NK-92 treated with Interleukin-12 subunit alpha and Interleukin-12 subunit beta, amount 100 ng/mL, for 24 hours (cell line): ENCODE measurements at places on chromosomes 6 and 20.

- no peak for DNase-seq
Measured at GRCh38 chr6:111377558-111378120, 105.4 kb downstream of the REV3L start.

DNA sequence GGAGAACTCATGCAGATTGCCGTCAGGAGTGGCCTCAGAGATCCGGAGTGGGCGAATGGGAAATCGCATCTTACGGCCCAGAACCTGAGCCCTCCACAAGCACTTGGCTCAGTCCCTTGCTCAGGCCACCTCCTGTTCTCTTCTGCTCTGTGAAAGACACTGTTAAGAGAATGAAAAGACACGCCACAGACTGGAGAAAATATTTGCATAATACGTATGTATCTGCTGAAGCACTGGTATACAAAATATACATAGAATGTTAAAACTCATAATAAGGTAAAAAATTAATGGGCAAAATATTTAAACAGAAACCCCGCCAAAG, 838 bp upstream of the POM121L2 start:
- no peak for DNase-seq

DNA sequence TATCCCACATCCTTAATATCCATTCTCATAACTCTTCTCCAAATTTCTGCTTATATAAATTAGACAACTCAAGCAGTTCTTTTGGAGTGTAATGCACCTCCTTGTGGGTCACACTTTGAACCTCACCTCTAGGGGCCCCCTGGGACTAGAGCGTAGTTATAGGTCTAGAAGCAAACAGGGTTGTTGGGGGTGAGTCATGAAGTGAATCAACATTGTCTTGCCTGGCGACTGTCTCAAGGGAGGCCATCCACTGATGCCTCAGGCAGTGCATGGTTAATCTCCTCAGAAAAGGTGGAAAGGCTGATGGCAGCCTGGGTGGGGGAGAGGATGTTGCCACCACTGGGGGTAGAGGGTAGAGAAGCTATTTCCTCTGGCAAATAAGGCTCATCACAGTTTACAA, 129.1 kb downstream of the TNFRSF21 start:
- DNase-seq, result no peak

DNA sequence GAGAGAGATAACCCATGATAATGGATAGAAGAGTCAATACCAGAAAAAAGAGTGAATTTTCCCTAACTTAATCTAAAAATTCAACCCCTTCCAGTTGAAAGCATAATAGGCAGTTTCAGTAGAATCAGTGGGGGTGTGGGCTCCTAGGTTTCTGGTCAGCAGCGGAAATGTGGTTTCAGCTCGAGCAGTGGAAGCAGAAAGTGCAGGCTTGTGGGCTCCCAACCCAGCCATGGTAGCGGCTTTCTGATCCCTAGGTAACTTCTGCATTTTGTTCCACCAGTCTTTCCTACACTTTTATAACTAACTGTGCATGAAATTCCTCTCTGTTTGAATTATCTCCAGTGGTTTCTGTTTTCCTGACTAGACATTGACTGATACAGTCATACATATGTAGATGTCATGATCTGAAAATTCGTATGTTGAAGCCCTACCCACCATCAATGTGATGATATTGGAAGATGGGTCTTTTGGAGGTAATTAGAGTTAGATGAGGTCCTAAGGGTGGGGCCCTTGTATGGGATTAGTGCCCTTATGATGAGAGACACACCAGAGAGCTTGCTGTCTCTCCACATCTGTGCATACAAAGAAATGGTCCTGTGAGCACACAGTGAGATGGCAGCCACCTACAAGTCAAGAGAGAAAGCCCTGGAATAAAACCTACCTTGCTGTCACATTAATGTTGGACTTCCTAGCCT, 6.5 kb upstream of the DDO start:
- DNase-seq, result no peak

GRCh38 chr6:68502946-68503345, 132.1 kb upstream of the ADGRB3 start:
- no peak for DNase-seq

DNA sequence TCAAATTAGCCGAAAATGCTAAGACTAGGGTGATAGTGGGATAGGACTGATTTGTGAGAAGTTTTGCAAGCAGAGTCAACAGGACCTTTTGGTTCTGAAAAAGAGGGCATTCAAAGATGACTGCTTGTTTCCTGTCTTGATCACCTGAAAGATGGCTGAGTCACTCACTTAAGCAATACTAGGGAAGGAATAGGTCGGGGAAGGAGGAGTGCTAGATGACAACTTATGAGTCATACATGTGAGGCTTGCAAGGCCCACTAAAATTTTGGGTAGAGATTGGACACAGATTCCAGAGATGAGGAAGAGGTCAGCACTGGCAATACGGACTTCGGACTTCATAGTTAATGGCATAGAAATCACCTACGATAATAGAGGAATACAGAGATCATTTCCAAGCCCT, 89.2 kb downstream of the FAM83B start:
- DNase-seq, result no peak

GRCh38 chr20:48808382-48809034, 19.3 kb downstream of the PREX1 start:
- no peak for DNase-seq

GRCh38 chr6:136983687-136984086, 61.1 kb downstream of the IL20RA start:
- no peak for DNase-seq

GRCh38 chr6:52994031-52994838, 849 bp downstream of the GSTA4 start:
- DNase-seq, result no peak

DNA sequence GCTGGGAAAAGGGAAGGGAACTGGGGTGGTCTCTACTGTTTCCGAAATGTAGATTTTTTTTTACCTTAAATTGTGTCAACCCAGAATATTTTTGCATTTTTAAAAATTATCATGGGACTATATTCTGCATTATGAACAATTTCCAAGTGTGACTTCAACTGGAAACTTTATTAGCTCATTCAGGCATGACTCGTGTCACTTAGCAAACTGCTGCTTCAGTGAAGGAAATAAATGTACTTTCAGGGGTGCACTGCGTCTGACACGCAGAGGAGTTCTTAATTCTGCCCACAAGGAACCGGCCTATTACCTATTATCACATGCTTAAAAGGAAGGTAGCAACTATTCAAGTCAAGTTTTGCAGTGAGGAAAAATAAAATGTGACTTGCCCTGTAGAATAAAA, 291.3 kb upstream of the PRDM1 start:
- no peak for DNase-seq

GRCh38 chr20:4147319-4147718, 132.0 kb upstream of the RNF24 start:
- no peak for DNase-seq

DNA sequence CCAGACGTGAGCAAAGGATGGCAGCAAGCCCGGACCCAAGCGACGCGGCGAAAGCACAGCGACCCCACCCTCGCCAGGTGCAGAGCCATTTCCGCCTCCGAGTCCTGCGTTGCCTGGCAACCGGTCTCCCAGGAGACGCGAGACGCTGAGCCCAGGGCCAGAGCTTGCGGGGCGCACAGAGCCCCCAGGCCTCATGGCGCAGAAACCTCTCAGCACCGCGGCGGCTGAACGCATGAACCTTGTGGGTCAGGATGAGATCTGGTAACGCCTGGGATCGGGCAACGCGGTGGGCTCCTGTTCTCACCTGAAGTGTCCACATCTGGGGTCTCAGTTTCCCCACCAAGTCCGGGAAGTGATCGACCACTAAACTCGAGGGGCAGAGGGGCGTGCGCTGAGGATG, 77.7 kb downstream of the ANKRD60 start:
- no peak for DNase-seq

GRCh38 chr6:33787346-33787953, 1.5 kb downstream of the LEMD2 start:
- DNase-seq, result no peak

DNA sequence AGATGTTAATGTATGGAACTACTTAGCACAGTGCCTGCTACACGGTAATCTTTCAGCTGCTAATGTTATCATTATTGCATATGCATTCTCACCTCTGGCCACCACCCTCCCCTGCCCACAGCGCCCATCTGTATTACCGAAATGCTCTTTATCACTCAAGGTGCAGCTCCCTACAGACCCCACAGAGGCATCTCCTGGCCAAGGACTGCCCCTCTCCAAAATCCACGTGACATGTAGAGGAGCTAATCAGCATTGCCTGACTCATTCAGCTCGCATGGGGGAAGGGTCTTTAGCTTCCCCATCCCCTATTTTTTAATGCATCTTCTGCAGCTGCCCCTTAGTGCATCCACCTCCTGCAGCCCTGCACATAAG, 41.8 kb downstream of the SLC22A23 start:
- DNase-seq, result peak; percentile 57

DNA sequence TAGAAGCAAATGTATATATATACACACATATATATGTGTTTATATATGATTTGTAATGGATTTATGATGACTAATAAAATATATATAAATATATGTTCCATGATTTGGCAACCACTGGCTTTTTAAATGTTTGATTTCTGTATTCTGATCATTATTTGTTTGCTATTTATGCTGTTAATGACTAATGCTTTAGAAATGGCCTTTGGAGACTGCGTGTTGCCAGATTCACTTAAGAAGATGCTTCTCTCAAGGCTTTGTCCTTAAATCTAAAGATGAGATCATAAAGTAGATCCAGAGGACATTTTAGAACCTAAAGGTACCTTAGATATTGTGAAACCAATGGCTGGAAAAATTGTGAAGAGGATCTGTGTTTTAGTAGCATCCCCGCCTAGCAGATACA, 116.0 kb upstream of the SUPT3H start:
- no peak for DNase-seq

GRCh38 chr6:28235912-28236452, 10.9 kb downstream of the ZSCAN9 start:
- no peak for DNase-seq

DNA sequence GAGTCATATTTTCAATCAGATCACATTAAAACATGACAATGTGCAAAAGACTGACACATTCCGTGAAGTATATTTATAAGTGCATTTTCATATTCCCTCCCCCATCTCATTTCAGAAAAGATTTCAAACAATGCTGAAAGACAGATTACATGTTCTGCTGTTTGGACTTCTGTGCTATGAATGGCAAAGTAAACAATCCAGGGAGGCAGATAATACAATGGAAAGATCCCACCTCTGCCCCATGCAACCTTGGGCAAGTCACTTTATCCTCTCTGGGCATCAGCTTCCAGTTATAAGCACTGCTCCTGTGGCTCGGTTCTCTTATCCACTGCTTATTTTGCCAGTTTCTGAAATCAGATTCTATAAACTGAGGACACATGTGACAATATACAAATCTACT, 110.2 kb downstream of the RCAN2 start:
- DNase-seq, result no peak

GRCh38 chr20:33954504-33954903, 39.2 kb upstream of the RALY start:
- DNase-seq, result no peak

DNA sequence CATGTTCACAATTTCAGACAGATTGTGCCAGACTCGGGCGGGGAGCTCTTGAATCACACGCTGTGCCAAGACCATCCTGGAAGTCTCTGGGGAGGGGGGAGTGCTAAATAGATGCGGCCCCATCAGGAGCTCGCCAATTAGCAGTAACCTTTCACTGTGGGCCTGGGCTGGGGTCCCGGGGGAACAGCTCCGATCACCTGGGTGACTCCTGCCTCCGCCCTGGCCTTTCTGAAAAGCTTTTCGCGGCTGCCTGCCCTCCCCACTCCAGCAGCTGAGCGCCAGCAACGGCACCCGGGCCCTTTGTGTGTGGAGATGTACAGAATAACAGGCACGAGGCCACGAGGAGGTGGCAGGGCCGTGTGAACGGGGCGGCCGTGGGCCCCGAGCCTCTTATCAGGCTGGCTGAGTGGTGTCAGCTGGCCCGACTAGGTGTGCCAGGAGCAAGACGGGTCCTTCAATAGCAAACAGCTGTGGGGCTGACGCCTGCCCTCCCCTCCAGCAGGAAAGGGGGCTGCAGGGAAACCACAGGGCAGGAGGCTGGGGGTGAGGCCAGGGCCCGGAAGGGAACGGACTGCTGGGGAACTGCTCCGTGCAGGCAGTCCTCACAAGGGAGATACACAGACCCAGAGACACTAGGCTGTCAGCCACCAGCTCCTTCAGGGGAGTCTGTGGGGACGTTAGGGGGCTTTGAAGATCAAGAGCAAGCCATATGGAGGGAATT, 56.8 kb downstream of the NOL4L start:
- DNase-seq, result no peak

- no peak for DNase-seq
Measured at GRCh38 chr6:162177746-162178145, 549.8 kb downstream of the PRKN start.

DNA sequence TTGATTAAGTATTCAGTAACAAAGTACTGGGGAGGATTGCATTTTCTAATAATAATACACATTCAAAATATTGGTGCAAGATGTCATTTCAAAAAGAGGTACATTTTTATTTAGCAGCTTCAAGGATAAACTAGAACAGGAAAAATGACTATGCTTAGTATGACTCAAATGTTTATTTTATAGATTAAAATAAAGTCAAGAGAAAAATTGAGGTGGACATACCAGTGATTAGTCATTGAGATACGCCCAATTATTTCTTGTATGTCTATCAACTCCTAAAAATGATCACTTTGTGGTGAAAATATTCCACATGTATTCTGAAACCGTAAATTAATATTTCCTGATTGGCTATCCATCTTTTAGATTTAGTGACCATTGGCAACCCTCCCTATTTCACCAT, 96.7 kb downstream of the PHF3 start:
- DNase-seq, result no peak

GRCh38 chr6:48973491-48973890, 489.6 kb downstream of the MMUT start:
- no peak for DNase-seq

GRCh38 chr6:13367396-13367795, 39.1 kb upstream of the TBC1D7 start:
- DNase-seq, result no peak

GRCh38 chr6:136466777-136467176, 83.4 kb downstream of the MAP7 start:
- no peak for DNase-seq

DNA sequence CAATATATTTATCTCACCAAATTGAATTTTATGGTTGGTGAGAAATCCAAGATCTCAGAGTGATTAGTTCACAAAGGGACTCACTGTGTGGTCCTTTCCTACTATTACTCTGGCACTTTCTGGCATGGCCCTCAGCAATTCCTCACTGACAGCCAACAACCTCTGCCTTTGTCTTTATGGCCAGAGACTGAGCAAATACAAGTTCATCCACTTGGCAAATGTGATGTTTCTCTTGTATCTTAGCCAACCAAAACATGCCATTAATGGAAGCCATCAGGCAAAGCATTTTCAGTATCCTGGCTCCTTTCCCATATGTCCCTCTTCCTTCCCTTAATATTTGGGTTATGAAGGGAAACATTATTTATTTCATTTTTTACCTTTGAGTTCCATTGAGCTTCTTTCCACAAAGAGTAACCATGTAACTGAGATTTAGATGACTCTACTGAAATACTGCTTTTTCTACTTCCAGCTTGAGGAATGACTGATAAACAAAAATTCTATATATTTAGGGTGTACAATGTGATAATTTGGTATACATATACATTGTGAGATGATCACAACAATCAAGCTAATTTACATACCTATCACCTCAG, 30.8 kb upstream of the SMLR1 start:
- DNase-seq, result no peak

- no peak for DNase-seq
Measured at GRCh38 chr6:150353445-150353844, 15.4 kb upstream of the IYD start.
